HTR-8/SVneo (cell line): ENCODE measurements at places on chromosomes 7 and 10.

DNA sequence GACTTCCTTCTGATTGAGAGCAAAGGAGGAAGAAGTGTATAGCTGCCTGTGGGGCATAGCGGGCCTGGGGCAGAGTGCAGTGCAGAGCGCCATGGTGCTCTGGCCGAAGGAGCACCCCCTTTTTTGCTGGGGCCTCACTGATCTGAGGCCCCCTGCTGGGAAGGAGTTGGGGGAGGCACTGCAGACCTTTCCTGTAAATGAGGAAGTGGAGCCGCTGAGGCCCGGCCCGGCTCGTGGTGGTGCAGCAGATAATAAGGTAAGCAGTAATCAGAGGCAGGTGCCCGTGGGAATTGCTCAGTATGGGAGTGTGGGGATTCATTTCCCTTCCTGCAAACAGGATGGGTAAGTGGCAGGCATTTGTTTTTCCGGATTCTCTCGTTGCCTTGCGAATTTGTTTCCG is 373.7 kb upstream of the MKI67 start:
- DNase-seq, result no peak

DNA sequence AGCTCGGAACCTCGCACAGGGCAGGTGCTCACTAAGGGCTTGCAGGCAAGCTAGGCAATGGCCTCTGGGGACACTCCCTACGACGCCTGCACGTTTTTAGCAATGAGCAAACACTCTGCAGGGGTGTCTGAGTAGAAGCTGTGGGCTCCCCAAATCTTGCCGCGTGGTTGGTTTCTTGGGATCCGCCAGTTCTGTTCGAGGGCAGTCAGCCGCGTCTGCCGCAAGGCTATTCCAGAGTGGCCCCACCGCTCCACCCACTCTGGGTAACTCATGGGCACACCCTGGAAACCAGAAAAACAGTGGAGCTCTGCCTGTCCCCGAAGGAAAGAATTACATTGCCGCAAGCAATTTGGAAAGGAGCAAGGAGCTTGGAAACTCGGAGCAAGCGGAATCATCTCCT is 189.3 kb upstream of the LYZL2 start:
- DNase-seq, result no peak

GRCh38 chr7:98200364-98200763 is 10.9 kb upstream of the BHLHA15 start:
- no peak for DNase-seq

- no peak for DNase-seq
These were observed 137.9 kb upstream of the SEMA3E start for GRCh38 chr7:83786858-83787257.

DNA sequence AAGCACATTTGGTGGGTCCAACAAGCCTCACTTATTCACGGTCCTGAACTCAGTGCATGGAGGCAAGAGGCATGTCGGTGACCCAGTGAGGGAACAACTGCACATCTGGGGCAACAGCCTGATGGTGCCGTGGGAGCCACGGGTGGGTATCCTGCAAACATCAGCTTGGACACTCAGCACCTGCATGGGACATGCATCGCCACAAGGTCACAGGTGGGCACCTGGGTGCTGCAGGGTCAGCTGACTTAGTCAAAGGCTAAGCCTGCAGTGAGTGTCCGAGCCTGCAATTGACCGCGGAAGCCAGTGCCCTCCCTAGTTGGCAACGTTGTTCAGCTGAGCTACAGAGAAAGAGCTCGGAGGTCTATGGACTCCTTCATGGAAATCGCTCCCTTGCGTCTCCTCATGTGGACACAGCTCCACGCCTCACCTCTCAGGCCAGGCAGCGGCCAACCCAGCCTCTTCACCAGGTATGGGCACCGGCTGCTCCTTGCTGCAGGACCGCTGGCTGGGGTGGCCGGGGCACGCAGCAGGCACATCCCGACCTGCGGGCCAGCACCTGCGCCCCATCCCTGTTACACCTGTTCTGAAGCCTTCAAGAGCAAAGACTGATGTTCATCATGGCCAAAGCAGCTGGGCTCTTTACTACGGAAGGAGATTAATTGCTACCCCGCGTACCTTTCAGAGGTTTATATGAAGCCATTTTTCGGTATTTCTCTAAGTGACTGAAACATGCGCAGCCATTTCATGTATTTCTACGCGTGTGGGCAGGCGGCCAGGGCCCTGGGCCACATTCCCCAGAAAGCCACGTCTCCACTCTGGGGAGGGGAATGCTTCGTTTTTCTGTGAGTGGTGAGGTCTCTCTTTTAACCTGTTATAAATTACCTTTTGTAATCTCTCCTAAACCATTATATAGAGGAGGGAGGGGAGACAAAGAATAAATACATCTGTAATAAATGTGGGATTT is 380.7 kb downstream of the DNAJB6 start:
- DNase-seq, result no peak

DNA sequence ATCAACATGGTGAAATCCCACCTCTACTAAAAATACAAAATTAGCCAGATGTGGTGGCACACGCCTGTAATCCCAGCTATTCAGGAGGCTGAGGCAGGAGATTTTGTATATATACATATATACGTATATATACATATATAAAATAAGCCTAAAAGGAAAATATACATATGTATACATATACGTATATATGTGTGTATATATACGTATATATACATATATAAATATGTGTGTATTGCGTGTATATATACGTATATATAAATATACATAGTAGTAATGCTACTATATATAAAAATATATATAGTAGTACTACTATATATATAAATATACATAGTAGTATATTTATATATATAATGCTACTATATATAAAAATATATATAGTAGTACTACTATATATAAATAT is 26.5 kb upstream of the PBLD start:
- DNase-seq, result no peak

GRCh38 chr7:41688906-41689305 is 14.0 kb downstream of the INHBA start:
- DNase-seq, result no peak

GRCh38 chr7:24715661-24716479 is 41.4 kb downstream of the GSDME start:
- DNase-seq, result peak; percentile 32

DNA sequence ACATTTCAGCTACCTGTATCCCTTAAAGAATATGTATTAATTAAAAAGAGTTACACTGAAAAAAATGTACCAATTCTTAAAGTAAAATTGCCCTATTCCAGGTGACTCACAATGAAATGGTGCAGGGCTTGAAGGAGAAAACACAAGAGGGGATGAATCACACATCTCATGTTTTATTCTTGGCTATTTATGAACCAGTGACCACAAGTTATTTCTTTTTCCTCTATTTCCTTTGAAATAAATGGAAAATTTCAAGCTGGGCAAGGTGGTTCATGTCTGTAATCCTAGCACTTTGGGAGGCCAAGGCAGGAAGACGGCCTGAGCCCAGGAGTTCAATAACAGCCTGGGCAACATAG is 106.8 kb downstream of the UBE2H start:
- peak; percentile 27 for DNase-seq

- DNase-seq, result no peak
These were observed 183.3 kb downstream of the JCAD start for GRCh38 chr10:29876008-29876555.

- DNase-seq, result no peak
These were observed 6.0 kb upstream of the TMED4 start for GRCh38 chr7:44587843-44588711.

- DNase-seq, result no peak
These were observed 57.6 kb downstream of the BICC1 start for GRCh38 chr10:58570307-58570723.

DNA sequence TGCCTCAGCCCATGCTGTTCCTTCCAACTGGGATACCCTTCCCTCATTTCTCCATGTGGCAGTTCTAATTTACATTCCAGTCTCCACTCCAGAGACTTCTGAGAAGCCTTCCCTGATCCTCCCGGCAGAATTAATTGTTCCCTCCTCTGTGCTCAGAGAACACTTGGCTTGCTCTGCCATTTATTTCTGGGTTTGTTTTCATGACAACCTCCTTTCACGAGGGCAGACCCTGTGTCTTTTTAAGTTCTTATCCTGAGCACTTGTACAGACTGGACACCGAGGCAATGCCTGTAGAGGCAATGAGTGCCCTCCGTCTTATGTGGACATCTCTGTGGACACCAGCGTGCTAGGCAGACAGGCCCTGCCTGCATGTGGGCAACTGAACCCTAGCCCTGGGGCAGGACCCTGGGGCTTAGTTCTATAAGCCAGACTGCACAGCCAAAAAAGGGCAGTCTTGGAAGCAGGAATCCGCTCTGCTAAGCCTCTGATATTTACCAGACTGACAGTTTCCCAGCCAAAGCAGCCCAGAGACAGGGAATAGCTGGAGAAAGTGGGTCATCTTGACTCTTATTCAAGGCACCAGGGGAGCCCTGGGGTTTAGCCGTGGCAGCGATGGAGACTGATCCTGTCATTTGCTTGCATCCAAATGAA is 474.0 kb downstream of the RPS24 start:
- DNase-seq, result no peak

- no peak for DNase-seq
These were observed 413.0 kb upstream of the ADARB2 start for GRCh38 chr10:2150288-2150687.

DNA sequence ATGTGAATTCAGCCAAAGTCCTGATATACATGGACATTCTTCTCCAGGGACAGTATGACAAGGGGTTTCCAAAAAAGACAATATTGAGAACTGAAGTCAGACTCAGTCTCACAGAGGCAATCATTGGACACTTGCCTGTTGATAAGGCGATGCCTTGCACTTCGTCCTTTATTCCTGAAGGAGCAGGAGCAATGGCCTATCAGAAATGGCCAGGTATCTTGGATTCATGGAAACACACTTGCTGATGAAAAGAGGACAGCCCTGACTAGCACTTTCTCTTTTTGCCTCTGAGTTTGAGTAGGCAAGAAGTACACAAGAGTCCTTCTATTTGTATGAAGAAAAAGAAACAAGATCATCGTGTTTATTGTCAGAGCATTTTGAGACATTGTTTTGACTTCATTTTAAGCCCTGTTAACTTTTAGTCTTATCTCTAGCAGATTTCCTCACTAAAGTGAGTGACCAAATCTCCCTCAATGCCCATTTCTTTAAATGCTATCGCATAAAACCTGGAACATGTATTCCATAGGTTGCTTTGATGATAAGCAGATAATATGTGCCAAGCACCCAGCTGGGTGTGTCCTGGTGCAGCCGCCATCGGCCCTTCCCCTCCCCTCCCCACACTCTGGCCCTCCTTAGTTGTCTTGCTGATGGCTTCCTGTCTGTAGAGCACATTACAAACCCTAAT is 26.6 kb downstream of the ST8SIA6 start:
- DNase-seq, result no peak

DNA sequence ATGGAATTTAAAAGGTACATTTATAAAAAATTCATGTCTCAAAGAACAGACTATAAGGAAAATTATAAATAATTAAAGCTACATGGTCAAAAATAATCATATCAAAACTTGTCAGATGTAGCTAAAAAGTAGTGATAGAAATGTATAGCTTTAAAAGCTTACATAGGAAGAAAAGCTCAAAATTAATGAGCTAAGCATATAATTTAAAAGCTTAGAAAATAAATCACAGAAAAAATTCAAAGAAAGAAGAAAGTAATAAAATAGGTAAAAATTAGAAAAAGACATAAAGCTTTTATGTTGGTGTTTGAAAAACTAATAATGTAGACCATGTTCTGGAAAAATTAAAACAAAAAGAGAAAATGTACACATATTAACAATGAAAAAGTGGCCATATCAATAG is 5.3 kb downstream of the TCAF1 start:
- no peak for DNase-seq

- no peak for DNase-seq
These were observed 55.4 kb upstream of the CDC14C start for GRCh38 chr7:48868916-48869315.

GRCh38 chr7:20141666-20142065 is 75.5 kb downstream of the MACC1 start:
- no peak for DNase-seq

DNA sequence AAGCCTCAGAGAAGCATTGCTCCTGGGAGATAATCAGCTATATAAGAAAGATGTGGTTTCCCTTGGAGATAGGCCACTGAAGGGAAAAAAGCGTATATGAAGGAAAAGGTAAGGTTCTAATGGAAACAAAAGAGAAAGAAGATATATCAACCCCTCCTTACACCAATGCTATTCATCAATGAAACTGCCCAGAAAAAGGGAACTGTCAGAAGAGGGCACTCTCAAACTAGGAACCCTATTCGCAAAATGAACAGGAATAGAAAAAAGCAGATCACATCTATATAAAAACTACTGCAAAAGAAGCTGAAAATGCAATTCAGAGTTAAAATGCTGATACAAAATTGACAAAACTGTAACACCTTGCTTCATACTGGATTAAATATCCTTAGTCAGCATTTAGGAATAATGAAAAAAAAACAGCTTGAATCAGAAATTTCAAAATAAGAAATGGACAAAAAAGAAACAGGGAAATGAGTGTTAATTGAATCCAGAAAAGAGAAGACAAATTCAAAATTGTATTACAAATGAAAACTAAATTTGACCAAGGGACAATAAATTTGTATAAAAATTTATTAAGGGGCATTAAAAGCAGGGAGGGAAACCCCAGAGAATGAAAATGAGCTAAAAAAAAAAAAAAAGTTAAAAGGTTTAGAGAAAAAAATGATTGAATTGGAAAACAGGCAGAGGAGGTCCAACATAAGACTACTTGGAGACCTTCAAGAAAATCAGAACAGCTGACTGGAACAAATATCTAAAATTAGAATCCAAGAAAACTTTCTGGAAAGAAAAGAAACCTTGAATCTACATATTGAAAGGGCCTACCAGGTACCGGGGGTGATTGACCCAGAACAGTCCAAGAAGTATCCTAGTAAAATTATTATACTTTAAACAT is 17.9 kb downstream of the NHLRC2 start:
- DNase-seq, result no peak

GRCh38 chr10:110141185-110141584 is 66.2 kb upstream of the MXI1 start:
- DNase-seq, result no peak

DNA sequence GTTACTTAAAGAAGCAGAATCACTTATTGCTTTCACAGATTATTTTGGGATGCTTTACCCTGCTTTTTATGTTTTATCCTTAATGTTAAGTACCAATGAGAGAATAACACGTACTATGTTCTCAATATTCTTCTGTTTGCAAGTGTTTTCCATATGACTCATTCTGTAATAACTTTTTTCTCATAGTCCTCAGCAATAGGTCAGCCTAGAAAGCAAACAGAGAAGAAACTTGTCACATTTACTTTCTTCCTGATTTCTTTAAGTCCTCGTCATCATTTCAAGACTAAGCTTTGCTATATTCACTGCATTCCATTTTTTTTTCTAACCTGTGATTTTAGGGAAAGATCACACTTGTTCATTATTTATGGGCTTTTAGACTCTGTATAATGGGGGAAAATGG is 6.8 kb upstream of the AGR2 start:
- no peak for DNase-seq
